ENCODE measurements at places on chromosomes 7 and 10. TPM values are rescaled to one million over a fixed set of nuclear protein-coding genes. Genes with fewer than 3 reads are reported as not detected.

DNA sequence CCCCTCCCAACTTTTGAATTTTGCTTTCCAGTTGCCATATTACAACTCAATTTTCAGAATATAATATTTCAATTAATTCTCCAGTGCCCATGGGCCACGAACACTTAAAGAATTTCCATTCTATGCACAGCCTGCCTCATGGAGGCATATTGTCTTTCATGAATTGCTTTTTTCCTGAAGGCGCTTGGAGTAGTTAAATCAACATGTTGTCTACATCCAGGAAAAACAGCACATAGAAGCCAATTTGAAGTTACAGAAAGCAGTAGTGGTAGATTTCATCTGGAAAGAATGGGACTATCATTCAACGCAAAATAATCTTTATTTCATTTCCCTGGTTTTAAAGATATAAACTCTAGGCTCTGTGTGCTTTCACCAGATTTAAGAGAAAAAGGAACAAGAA lies 106.0 kb downstream of the NRP1 start:
- no peak for DNase-seq

- no peak for DNase-seq
These were observed 18.4 kb downstream of the SPOCK2 start for GRCh38 chr10:72069751-72070526.

- DNase-seq: no peak
These were observed 16.4 kb downstream of the UNCX start for GRCh38 chr7:1248916-1249581.

The CHST3 gene
- 40.9 TPM for total RNA-seq

The ZNF746 gene
- 20.5 TPM for total RNA-seq

GRCh38 chr10:8811201-8811600 lies 756.7 kb downstream of the GATA3 start:
- no peak for DNase-seq

DNA sequence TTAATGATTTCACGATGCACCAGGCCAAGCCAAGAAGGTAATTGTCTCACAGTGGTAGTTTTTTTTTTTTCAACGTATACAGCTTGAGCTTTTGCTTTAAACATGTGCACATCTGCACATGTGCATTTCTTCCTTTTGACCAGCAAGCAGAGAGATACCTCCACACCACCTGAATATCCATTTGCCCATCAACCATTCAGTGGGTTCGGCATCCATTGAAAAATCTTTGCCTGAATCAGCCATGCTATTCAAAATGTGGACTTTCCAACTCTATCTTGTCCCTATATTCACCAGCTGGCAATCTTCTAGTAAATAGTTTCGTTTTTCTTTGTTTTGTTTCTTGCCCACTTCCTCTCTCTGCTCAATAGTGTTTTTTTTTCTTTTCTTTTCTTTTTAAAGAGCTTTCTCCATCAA lies 7.7 kb upstream of the TRA2A start:
- DNase-seq: no peak

Data from osteocyte (in vitro differentiated cells).